Gastrocnemius medialis (tissue), 4 donors: ENCODE measurements at places on chromosomes 3 and 15. TPM values are rescaled to one million over a fixed set of nuclear protein-coding genes. Genes with fewer than 3 reads are reported as not detected.

C3orf20 gene
- total RNA-seq = 0.46 TPM

GRCh38 chr3:179476215-179476614, 24.9 kb upstream of the GNB4 start:
- no peak overlapping the region for H3K4me3 ChIP-seq
- no peaks in the 10 kb centered on the region for H3K36me3 ChIP-seq
- no peak overlapping the region for H3K27ac ChIP-seq
- no peaks in the 10 kb centered on the region for H3K4me1 ChIP-seq
- DNase-seq = no peak
- no peaks in the 10 kb centered on the region for H3K27me3 ChIP-seq

SCN11A gene
- 0.04 TPM for total RNA-seq

OR5H14 gene
- total RNA-seq = not detected

- no peaks in the 10 kb centered on the region for H3K36me3 ChIP-seq
- H3K27me3 ChIP-seq = no peaks in the 10 kb centered on the region
- no peaks in the 10 kb centered on the region for H3K4me1 ChIP-seq
- H3K27ac ChIP-seq = no peak overlapping the region
- H3K4me3 ChIP-seq = no peak overlapping the region
Observed at GRCh38 chr3:33758864-33759263, 39.6 kb upstream of the PDCD6IP start.

DNA sequence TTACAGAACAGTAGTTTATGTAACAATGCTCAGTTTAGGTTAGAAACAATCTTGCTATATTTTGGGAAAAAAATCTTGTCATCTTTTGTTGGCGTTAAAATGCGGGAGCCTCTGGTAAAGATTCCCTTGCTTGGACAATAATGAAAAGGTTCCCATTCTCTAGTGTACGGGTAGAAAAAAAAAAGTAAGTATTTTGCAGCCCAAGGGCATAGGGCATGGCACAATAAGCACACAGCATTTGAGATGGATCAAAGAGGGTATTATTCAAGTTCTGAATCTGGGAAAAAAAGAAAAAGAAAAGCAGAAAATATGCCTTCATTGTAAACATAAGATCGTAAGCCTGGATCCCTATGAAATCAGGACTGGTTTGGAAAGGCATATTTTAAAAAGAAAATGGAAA, 408.6 kb upstream of the ROBO2 start:
- H3K36me3 ChIP-seq = no peaks in the 10 kb centered on the region

DNA sequence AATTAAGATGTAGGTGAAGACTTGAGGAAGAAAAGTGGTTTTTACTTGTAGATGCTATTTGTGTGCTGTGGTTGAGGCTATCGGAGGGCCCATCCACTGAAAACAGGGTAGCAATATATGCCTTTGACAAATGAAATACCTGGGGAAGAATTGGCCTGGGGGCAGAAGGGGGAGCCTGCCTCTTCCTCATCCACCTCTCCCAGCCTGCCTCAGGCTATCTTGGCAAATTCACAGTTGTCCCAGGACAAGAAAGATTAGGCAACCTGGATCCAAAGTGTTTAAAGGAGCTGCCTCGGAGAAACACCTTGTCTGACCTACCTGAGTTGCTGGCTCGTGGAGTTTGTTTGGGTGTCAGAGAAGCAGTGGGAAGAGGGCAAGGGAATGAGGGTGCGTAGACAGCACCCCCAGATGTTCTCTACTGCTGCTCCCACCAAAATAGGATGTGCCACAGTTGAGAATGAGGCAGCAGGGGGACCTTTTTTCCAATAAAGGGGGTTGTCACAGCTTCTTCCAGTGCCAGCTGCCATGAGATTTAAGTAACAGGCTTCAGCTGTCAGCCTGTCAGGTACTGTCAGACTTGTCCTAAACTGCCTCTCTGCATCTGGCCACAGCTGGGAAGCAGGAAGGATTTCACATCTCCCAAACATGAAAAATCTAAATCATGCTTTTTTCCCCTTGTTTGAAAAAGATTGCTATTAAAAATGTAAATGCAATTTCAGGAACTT, 9.2 kb downstream of the PLEKHO2 start:
- no peak overlapping the region for H3K27ac ChIP-seq
- H3K27me3 ChIP-seq = no peaks in the 10 kb centered on the region
- H3K4me3 ChIP-seq = no peak overlapping the region

GRCh38 chr15:68407141-68407885, 24.6 kb downstream of the ITGA11 start:
- no peaks in the 10 kb centered on the region for H3K36me3 ChIP-seq
- no peak for DNase-seq
- H3K27me3 ChIP-seq = no peaks in the 10 kb centered on the region
- H3K4me3 ChIP-seq = no peak overlapping the region
- H3K4me1 ChIP-seq = no peaks in the 10 kb centered on the region

GRCh38 chr15:31606194-31606669, 279.6 kb downstream of the KLF13 start:
- H3K27ac ChIP-seq = no peak overlapping the region
- H3K4me1 ChIP-seq = no peaks in the 10 kb centered on the region
- H3K36me3 ChIP-seq = no peaks in the 10 kb centered on the region
- no peak for DNase-seq

GRCh38 chr3:117302428-117302827, 592.8 kb downstream of the TUSC7 start:
- no peak for DNase-seq
- no peak overlapping the region for H3K4me3 ChIP-seq
- no peaks in the 10 kb centered on the region for H3K4me1 ChIP-seq
- H3K27me3 ChIP-seq = no peaks in the 10 kb centered on the region
- H3K27ac ChIP-seq = no peak overlapping the region

DNA sequence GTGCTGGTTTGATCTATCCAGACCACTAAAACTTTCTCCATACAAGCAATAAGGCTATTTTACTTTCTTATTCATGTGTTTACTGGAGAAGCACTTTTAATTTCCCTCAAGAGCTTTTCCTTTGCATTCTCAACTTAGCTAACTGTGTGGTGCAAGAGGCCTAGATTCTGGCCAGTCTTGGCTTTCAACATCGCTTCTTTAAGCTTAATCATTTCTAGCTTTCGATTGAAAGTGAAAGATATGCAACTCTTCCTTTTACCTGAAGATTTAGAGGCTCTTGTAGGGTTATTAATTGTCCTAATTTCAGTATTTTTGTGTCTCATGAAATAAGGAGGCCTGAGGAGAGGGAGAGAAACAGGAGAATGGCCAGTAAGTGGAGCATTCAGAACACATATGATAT, 234.8 kb upstream of the GADL1 start:
- H3K27me3 ChIP-seq = no peaks in the 10 kb centered on the region
- no peak for DNase-seq
- no peaks in the 10 kb centered on the region for H3K36me3 ChIP-seq
- no peak overlapping the region for H3K27ac ChIP-seq

DNA sequence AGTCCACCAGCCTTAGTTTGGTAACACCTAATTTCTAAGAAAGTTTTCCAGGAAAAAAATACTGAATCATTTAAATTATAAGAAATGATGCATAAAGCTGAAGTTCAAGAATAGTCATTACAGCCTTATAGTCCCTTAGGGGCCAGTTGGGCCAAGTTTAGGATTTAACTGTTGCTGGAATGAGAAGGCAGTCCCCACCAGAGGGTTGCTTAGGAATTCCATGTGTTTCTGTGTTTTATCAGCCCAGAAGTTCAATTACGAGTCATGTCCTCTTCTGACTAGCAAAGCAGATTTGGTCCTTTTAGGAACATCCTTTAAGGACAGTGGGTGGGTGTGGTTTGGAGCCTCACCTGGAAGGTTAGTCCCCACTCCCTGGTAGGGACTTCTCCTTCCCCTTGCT, 57.0 kb upstream of the NR2E3 start:
- no peak overlapping the region for H3K27ac ChIP-seq
- H3K27me3 ChIP-seq = no peaks in the 10 kb centered on the region
- H3K4me1 ChIP-seq = peaks cover 7% of the 10 kb centered on the region

- H3K27me3 ChIP-seq = no peaks in the 10 kb centered on the region
- H3K4me1 ChIP-seq = peaks cover 25% of the 10 kb centered on the region
- peaks cover 33% of the 10 kb centered on the region for H3K36me3 ChIP-seq
- no peak overlapping the region for H3K27ac ChIP-seq
- no peak overlapping the region for H3K4me3 ChIP-seq
Observed at GRCh38 chr3:177035676-177036075, 161.6 kb downstream of the TBL1XR1 start.

CCR3 gene
- not detected for total RNA-seq
